Right atrium auricular region (tissue), 2 donors: ENCODE measurements at places on chromosomes 16 and 17.

- no peak overlapping the region for H3K27ac ChIP-seq
- H3K27me3 ChIP-seq, result no peaks in the 10 kb centered on the region
- no peak overlapping the region for H3K4me3 ChIP-seq
- DNase-seq, result no peak
Observed at GRCh38 chr17:50437409-50437808, 11.4 kb downstream of the ACSF2 start.

GRCh38 chr16:31712064-31712540 lies 161.5 kb upstream of the ZNF267 start:
- no peaks in the 10 kb centered on the region for H3K27me3 ChIP-seq
- H3K27ac ChIP-seq, result no peak overlapping the region
- H3K4me3 ChIP-seq, result no peak overlapping the region

DNA sequence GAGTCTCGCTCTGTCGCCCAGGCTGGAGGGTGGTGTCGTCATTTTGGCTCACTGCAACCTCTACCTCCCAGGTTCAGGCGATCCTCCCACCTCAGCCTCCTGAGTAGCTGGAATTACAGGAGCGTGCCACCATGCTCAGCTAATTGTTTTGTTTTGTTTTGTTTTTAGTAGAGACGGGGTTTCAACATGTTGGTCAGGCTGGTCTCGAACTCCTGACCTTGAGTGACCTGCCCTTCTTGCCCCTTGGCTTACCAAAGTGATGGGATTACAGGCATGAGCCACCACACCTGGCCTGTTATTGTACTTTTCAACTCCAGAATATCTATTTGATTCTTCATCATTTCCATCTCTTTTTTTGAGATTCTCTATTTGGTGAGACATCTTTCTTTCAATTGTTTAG lies 9.0 kb upstream of the ADORA2B start:
- H3K27me3 ChIP-seq, result no peaks in the 10 kb centered on the region
- no peaks in the 10 kb centered on the region for H3K4me1 ChIP-seq
- DNase-seq, result no peak
- H3K36me3 ChIP-seq, result no peaks in the 10 kb centered on the region

- H3K4me1 ChIP-seq, result no peaks in the 10 kb centered on the region
- H3K27me3 ChIP-seq, result no peaks in the 10 kb centered on the region
- DNase-seq, result no peak
- no peak overlapping the region for H3K27ac ChIP-seq
- no peak overlapping the region for H3K4me3 ChIP-seq
- no peaks in the 10 kb centered on the region for H3K36me3 ChIP-seq
Observed at GRCh38 chr17:31726980-31727427, 132.0 kb downstream of the COPRS start.

GRCh38 chr16:27195941-27196595 lies 7.3 kb upstream of the KDM8 start:
- H3K27me3 ChIP-seq, result no peaks in the 10 kb centered on the region
- DNase-seq, result no peak
- H3K36me3 ChIP-seq, result no peaks in the 10 kb centered on the region
- no peak overlapping the region for H3K4me3 ChIP-seq
- H3K27ac ChIP-seq, result no peak overlapping the region

GRCh38 chr16:67561501-67561823 lies 864 bp upstream of the CTCF start:
- peak overlapping the region; percentile 100 for H3K27ac ChIP-seq
- peak overlapping the region; percentile 94 for H3K4me3 ChIP-seq
- no peaks in the 10 kb centered on the region for H3K27me3 ChIP-seq
- no peak for DNase-seq
- no peaks in the 10 kb centered on the region for H3K4me1 ChIP-seq

- no peak overlapping the region for H3K4me3 ChIP-seq
- no peaks in the 10 kb centered on the region for H3K36me3 ChIP-seq
- H3K27me3 ChIP-seq, result no peaks in the 10 kb centered on the region
- H3K4me1 ChIP-seq, result no peaks in the 10 kb centered on the region
- no peak overlapping the region for H3K27ac ChIP-seq
- no peak for DNase-seq
Observed at GRCh38 chr16:73262931-73263330, 215.0 kb upstream of the ZFHX3 start.

GRCh38 chr16:56877486-56878182 lies 12.6 kb downstream of the SLC12A3 start:
- H3K36me3 ChIP-seq, result no peaks in the 10 kb centered on the region
- DNase-seq, result no peak
